ENCODE measurements at places on chromosomes 12 and 14. TPM values are rescaled to one million over a fixed set of nuclear protein-coding genes. Genes with fewer than 3 reads are reported as not detected.
A peak's percentile ranks its signal among the peaks of the same experiment; 100 is the strongest.

The MANSC4 gene
- total RNA-seq = not detected

The ERO1A gene
- total RNA-seq = 32.2 TPM

The GNG2 gene
- total RNA-seq = 80.8 TPM

DNA sequence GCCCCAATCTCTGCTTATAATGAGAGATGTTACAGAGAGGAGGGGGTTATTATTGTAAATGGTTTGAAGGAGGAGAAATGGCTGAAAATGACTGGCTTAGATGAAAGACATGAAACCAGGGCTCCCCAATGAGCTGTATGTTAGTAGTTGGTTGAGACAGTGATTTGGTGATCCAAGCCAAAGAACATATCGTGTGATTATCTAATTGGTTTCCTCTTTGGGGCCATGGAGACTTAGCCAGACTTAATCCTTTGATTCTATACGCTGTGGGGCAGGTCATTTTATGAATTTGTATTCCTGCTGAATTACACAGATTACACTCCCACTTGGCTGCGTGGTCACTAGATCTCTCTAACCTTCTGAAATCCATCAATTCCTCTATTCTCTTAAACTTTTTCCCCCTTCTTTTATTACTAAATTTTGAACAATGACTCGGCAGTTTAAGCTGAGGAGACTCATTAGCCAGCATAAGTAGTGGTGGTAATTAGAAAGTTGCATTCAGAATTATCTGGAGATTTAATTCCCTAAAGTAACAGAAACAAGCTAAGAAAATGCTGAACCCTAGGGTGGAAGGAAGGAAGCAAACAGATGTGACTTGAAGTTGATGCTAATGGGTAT is 5.3 kb downstream of the TTC8 start:
- no peak overlapping the region for H3K27ac ChIP-seq
- no peak overlapping the region for H3K4me3 ChIP-seq
- DNase-seq = no peak
- H3K27me3 ChIP-seq = no peaks in the 10 kb centered on the region
- peaks cover 17% of the 10 kb centered on the region for H3K4me1 ChIP-seq
- peaks cover 6% of the 10 kb centered on the region for H3K36me3 ChIP-seq

- no peak overlapping the region for H3K27ac ChIP-seq
- H3K4me1 ChIP-seq = no peaks in the 10 kb centered on the region
- no peak overlapping the region for H3K4me3 ChIP-seq
- no peak for DNase-seq
- H3K36me3 ChIP-seq = no peaks in the 10 kb centered on the region
- H3K27me3 ChIP-seq = no peaks in the 10 kb centered on the region
Observed at GRCh38 chr14:41230683-41231082, 376.0 kb upstream of the LRFN5 start.

DNA sequence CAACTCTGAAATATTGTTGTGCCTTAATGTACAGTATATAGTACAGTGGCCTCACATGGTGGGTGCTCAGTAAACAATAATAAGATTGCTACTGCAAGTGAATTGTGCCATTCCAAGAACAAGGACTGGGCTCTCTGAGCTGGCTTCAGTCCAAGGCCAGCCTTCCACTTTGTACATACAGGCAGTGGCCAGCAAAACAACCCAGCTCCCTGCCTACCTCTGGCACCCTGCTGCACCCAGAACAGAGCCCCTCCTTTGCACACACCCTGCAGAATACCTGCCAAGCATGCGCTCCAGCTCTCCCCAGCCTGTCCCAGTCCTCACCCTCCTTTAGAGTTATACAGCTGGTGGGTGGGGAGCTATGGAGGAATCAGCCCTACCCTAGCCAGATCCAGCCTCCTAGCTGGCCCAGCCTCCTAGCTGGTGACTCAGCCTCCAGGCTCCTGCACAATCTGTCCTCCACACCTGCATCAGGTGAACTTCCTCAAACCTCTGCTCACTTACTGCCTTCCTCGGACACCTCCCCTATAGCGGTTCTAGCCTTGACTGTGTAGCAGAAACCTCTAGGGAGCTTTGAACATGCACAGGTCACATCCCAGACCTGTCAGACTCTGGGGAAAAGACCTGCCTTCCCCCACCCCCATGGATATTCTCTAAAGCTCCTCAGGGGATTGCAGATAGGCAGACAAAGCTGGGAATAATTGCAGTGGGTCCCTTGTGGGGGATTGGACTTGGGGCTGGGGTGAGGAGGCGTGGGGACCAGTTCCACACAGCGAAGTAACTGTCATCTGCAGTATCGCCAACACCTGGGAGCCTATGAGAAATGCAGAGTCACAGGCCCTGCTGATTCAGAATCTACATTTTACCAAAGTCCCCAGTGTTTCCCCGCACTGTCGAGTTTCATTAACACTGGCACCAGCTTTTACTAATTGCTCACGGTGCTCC is 17.9 kb downstream of the ZDHHC22 start:
- peaks cover 46% of the 10 kb centered on the region for H3K4me1 ChIP-seq
- H3K27ac ChIP-seq = peak overlapping the region; percentile 14
- peak overlapping the region; percentile 85 for H3K4me3 ChIP-seq
- no peak for DNase-seq
- peaks cover 16% of the 10 kb centered on the region for H3K27me3 ChIP-seq

- no peaks in the 10 kb centered on the region for H3K4me1 ChIP-seq
- H3K4me3 ChIP-seq = no peak overlapping the region
- DNase-seq = no peak
- no peaks in the 10 kb centered on the region for H3K36me3 ChIP-seq
Observed at GRCh38 chr12:131090274-131091210, 136.8 kb downstream of the ADGRD1 start.

- H3K4me1 ChIP-seq = no peaks in the 10 kb centered on the region
- no peak for DNase-seq
- H3K36me3 ChIP-seq = no peaks in the 10 kb centered on the region
- H3K27me3 ChIP-seq = peaks cover 3% of the 10 kb centered on the region
- no peak overlapping the region for H3K27ac ChIP-seq
Observed at GRCh38 chr14:86756521-86757190, 1226.7 kb downstream of the FLRT2 start.

DNA sequence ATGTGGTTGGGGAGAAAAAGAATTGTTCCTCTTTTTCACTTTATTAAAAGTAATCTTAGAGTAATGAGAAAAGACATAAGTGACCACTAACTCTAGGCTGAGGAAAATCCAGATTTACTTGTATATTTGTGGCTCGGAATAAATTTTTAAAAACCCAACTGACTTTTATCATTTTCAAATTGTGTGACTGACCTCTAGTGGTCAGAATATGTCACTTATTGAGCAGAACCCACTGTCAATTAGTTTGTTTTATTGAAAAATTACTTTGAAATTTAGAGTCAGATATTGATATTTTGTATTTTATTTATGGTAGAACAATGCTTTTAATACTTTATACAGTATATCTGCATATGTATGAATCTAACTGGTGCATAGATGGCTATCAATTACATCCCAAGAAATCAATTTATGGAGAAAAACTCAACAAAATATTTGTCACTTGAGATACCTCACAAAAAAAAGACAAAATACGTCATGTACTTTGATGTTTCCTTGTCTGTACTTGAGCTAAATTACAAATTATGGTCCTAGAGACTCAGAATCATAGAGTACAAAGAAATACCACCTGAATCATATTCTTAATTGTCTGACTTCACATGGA is 229.4 kb downstream of the CNTN1 start:
- no peak overlapping the region for H3K4me3 ChIP-seq
- H3K4me1 ChIP-seq = no peaks in the 10 kb centered on the region
- no peaks in the 10 kb centered on the region for H3K36me3 ChIP-seq

Data from endothelial cell (in vitro differentiated cells).